ENCODE measurements at places on chromosomes 6 and 20. TPM values are rescaled to one million over a fixed set of nuclear protein-coding genes. Genes with fewer than 3 reads are reported as not detected.

The RAB22A gene
- 10.8 TPM for total RNA-seq

The GMPR gene
- 7.1 TPM for total RNA-seq

The BMP6 gene
- 0.71 TPM for total RNA-seq

DNA sequence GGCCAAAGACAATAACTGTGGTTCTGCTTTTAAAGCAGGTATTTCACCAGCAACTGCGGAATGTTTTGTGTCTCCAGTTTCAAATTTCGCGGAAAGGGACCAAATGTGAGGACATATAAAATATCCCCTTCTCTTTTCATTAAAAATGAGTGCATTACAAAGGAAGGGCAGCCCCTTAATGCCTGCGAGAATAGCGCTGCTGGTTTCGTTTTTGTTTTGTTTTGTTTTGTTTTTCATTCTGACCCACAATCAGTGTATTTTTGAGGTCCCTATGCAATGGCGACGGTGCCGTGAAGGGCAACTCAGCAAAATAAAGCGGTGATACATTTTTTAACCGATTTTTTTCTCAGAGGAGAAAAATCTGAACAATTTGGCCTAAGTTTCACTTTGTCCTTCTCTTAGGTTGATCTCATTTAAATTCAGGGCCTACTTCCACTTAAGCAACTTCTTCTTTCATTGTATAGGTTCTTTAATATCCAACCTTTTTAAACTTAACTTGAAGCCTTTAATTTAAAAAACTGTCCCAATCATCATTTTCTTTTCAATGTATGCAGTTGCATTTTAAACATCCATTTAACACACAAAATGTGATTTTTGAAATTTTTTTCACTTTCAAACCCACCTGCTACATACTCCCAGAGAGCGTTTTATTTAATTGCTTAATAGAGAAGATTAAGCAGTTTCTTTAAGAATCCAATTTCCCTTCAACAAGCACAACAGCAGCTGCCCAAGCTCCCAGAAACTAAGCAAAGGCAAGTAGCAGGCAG, 2.9 kb upstream of the HIVEP2 start:
- DNase-seq = no peak

DNA sequence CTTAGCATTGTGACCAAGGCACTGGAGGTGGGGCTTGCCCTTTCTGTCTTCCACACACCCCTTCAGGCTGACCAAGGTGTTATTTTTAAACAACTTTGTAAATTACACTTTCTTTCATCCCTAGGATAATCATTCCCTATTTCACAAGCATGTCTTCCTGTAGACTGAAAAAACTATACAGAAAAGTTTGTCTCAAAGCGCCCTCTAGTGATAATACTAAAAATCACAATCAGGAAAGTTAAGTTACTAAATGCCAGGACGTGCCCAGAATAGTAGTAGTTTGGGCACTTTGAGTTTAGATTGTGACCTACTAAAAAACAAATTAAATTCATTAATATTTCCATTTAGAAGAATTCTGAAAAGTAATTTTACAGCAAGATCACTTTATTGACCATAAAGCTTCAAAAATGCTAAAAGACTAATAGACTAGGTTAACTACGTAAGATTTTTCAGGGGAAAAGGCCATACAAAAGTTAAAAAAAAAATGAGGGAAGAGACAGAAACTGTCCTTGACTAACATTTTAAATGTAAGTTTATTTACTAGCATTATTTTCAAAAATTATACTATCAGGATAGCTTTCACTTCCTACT, 123.3 kb upstream of the DUSP22 start:
- DNase-seq = no peak

DNA sequence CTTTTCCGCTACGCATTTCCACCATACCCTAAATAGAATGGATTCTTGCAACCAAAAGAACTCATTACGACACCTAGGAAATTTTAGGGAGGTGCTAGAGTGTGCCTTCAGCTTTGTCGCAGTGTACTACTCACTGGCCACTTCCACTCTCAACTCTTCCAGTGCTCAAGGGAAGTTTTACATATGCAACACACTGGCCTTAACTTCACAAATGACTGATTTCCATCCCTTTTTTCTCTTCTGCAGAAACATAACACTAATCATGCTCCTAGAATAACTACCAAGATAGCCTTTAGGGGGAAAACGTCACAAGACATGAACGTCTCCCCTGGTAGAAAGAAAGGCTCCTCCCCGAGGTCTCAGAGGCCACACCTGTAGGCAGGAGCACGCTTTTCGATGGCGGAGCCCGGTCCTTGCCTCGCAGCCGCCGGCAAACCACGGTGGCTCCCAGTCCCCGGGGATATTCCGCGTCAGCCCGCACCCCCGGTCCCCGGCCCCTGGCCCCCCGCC, 584 bp downstream of the LYRM4 start:
- peak; percentile 92 for DNase-seq

All from endodermal cell (in vitro differentiated cells).